Calu3 (cell line): ENCODE measurements at places on chromosomes 16 and 17.
A peak's percentile ranks its signal among the peaks of the same experiment; 100 is the strongest.

- peaks cover 50% of the 10 kb centered on the region for H3K4me1 ChIP-seq
- peak overlapping the region; percentile 72 for H3K4me3 ChIP-seq
- no peaks in the 10 kb centered on the region for H3K27me3 ChIP-seq
Observed at GRCh38 chr17:78716814-78717393, 65.2 kb downstream of the CYTH1 start.

DNA sequence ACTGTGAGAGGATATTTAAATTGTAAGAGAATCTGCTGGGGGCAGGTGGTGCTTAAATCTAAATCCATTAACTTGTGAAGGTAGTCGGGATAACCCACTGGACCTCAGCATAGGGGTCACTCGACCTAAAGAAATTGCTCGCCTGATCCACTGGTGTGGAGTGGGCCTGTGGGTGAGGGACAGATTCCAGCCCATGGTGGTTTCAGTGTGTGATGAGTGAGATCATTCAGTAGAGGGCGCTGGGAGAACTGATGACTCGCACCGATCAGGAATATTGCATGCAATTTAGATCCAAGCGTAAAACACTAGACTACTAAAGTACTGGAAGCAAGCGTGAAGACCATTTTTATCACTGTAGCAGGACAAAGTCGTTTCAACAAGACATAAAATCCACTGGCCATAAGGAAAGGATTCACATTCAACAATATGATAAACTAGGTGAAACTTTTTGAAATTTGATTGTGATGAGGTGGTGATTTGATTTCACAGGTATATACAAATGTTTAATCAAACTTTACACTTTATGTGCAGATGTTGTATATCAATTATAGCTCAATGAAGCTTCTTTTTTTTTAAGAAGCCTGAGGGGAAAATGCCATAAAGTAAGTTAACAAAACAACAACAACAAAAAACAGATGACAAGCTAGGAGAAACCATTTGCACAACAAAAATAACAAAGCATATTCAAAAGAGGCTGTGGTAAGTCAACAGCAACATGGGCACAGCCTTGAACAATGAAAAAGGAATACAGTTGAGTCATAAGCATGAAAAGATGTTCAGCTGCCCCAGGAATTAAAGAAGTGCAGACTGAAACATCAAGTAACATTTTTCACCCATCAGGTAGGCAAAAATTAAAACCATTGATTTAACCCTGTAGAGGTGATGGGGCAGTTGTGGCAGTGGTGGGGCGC is 7.5 kb upstream of the TMEM170A start:
- H3K4me1 ChIP-seq, result peaks cover 9% of the 10 kb centered on the region
- H3K27me3 ChIP-seq, result no peaks in the 10 kb centered on the region
- no peak overlapping the region for H3K4me3 ChIP-seq
- DNase-seq, result peak; percentile 64
- no peaks in the 10 kb centered on the region for H3K36me3 ChIP-seq

GRCh38 chr16:11725457-11725856 is 17.2 kb downstream of the TXNDC11 start:
- DNase-seq, result no peak
- H3K27me3 ChIP-seq, result no peaks in the 10 kb centered on the region
- H3K36me3 ChIP-seq, result peaks cover 52% of the 10 kb centered on the region
- H3K4me3 ChIP-seq, result no peak overlapping the region

DNA sequence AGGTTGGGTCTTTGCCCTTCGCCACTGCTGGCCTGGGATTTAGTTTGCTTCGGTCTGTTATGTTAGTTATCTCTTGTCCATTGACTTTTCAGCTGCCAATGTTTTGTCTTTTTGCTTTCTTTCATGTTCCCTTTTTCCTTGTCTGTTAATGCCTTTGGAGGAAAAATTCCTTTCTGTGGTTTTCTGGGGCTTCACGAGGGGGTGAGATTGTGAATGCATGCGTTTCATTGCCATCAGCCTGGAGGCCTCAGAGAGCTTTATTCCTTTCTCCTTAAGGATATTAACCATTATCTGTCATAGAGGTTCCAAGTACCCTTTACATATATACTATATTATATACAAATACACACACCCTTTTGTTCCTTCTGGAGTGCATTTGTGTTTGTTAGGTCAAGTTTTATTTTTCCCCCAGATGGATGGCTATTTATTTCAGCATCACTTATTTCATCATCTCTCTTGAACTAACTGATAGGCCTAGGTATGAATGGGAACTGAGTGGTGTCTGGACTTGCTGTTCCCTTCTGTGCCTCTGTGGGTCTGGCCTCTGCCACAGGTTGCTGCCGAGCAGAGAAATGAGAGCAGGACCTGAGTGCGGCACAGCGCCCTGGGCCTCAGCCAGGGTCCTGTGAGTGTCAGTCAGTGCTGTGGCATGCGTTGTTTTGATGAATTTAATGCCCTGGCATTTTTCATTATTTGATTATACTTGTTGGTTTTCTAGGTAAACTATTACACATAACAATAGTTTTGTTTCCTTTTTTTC is 193.4 kb downstream of the LGALS9B start:
- no peak for DNase-seq
- H3K27me3 ChIP-seq, result no peaks in the 10 kb centered on the region
- H3K36me3 ChIP-seq, result peaks cover 19% of the 10 kb centered on the region
- H3K27ac ChIP-seq, result no peak overlapping the region
- no peaks in the 10 kb centered on the region for H3K4me1 ChIP-seq

- DNase-seq, result no peak
- H3K4me1 ChIP-seq, result peaks cover 49% of the 10 kb centered on the region
- H3K4me3 ChIP-seq, result no peak overlapping the region
- H3K36me3 ChIP-seq, result peaks cover 65% of the 10 kb centered on the region
- no peaks in the 10 kb centered on the region for H3K27me3 ChIP-seq
Observed at GRCh38 chr16:22355487-22355908, 18.9 kb downstream of the CDR2 start.
